Stimulated activated CD4-positive, alpha-beta T cell treated with anti-CD3 and anti-CD28 coated beads, TNF-alpha, amount 100 ng/mL, for 1 hour (primary cell): ENCODE measurements at places on chromosomes 6 and 20.

GRCh38 chr6:23732521-23732920, 393.5 kb upstream of the NRSN1 start:
- no peak for DNase-seq

GRCh38 chr6:67501755-67502154, 1133.3 kb upstream of the ADGRB3 start:
- DNase-seq: no peak

- DNase-seq: no peak
Observed at GRCh38 chr20:51077686-51078060, 54.8 kb upstream of the KCNG1 start.

GRCh38 chr20:62642666-62643520, 590 bp downstream of the SLCO4A1 start:
- DNase-seq: no peak

DNA sequence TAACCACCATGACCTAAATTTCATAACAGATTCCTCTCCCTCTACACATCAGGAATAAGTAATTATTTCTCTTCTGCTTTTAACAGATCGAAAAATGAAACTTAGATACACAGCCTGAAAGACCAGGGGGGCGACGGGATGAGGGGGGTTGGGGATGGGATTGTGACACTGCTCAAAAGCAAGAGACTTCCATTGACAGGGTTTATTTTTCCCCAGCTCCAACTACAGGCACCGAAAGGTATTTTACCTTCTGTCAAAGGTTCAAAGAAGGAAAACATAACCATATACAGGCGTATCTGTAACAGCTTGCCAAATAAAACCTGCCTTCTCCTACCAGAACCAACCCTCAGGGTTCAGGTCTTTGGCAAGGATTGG, 1.3 kb downstream of the EPHA7 start:
- DNase-seq: no peak

GRCh38 chr6:101393251-101393828, at the start of gene GRIK2:
TSS of gene GRIK2 (plus strand) at chr6:101393708.
- no peak for DNase-seq

- DNase-seq: no peak
Observed at GRCh38 chr6:166307082-166308032, 835 bp downstream of the PRR18 start.

- no peak for DNase-seq
Observed at GRCh38 chr6:33008944-33009861, at the start of gene HLA-DOA. TSS of gene HLA-DOA (minus strand) at chr6:33009591.

GRCh38 chr6:137233911-137234863, 15.0 kb upstream of the IFNGR1 start:
- DNase-seq: no peak

DNA sequence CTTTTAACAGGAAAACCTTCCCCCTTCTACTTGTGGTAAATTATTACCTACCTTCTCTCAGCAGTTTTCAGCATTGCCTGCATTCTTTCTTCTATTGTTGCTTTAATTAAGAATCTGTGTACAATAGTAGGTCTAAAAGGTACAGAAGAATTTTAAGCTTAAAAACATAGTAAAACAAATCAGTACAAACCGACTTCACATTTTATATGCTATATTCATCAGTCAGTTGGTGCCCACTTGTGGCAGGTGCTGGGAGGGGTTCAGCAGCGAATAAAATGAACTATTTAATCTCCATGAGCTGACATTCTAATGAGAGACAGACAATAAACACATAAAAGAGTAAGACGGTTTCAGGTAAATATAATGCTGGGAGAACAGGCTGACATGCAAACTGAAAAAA, 73.4 kb upstream of the FBXO30 start:
- DNase-seq: no peak

- no peak for DNase-seq
Observed at GRCh38 chr6:85810558-85810957, 167.9 kb upstream of the SYNCRIP start.

GRCh38 chr6:123363912-123364311, 272.8 kb downstream of the TRDN start:
- DNase-seq: no peak

GRCh38 chr20:40676491-40677269, 12.4 kb downstream of the MAFB start:
- no peak for DNase-seq

GRCh38 chr6:26045065-26045927, 41.9 kb upstream of the HFE start:
- DNase-seq: peak; percentile 64

GRCh38 chr20:41380551-41381193, 14.1 kb upstream of the EMILIN3 start:
- no peak for DNase-seq

DNA sequence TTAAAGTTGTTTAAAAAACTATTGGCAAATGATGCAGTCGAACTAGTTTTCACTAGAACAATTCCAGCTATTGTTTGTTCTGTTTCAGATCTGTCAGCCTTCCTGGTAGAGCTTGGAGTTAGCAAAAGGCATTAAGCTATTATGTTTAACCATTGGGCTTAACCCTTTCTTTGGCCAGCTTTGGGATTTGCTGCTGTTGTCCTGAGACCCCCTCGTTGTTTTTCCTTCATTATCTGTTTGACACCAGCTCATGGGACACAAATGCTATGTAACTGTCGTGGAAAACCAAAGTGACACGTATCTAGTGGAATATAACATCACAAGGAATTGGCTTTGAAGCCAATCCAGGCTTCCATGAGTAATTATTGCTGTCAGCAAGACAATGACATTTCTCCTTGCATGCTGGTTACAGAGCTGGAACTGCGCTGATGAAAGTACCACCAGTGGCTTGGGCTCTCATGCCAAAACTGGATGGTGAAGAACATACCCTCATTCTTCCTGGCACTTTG, 96.0 kb downstream of the EYA2 start:
- no peak for DNase-seq

DNA sequence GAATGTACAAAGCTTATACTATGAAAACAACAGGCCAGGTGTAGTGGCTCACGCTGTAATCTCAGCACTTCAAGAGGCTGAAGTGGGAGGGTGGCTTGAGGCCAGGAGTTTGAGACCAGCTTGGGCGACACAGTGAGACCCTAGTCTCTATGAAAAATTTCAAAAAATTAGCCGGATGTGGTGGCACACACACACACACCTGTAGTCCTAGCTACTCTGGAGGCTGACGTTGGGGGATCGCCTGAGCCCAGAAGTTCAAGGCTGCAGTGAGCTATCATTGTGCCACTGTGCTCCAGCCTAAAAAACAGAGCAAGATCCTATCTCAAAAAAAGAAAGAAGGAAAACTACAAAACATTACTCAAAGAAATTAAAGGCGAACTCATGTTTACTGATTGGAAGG, 7.3 kb upstream of the ASF1A start:
- no peak for DNase-seq

DNA sequence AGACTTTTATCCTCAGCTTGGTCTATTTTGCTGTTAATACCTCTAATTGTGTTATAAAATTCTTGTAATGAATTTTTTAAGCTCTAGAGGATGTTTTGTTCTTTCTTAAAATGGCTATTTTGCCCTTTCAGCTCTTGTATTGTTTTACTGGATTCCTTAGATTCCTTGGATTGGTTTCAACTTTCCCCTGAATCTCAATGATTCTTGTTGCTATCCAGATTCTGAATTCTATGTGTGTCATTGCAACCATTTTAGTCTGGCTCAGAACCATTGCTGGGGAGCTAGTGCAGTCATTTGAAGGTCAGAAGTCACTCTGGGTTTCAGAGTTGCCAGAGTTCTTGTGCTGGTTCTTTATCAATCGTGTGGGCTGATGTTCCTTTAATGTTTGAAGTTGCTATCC, 37.1 kb downstream of the OTOR start:
- no peak for DNase-seq

- DNase-seq: no peak
Observed at GRCh38 chr20:35991142-35991771, 22.9 kb downstream of the CNBD2 start.

- DNase-seq: no peak
Observed at GRCh38 chr20:10281911-10282310, 63.3 kb downstream of the SNAP25 start.

DNA sequence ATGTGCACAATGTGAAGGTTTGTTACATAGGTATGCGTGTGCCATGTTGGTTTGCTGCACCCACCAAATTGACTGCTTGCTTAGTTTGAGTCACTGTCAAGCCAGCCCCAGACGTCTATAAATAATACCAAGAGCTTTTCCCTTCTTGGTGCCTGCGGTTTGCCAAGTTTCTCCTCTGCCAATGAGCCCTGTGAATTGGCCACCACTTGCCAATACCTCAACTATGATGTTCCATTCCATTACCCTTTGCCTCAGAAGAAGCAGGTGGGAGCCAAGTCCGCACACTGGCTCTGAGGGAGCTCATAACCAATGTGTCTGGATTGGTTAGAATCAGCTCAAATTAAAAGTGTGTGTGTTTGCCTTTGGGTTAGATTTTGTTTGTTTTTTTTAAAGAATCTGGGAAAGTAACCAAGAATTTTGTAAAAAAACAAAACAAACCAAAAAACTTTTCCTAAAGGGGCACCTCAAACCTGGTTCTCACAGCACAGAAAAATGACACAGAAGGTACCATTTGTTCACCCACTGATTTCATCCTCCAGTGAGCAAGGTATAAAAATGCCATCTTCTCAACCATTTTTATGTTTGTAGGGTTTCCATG, 244.7 kb upstream of the PRND start:
- DNase-seq: no peak

DNA sequence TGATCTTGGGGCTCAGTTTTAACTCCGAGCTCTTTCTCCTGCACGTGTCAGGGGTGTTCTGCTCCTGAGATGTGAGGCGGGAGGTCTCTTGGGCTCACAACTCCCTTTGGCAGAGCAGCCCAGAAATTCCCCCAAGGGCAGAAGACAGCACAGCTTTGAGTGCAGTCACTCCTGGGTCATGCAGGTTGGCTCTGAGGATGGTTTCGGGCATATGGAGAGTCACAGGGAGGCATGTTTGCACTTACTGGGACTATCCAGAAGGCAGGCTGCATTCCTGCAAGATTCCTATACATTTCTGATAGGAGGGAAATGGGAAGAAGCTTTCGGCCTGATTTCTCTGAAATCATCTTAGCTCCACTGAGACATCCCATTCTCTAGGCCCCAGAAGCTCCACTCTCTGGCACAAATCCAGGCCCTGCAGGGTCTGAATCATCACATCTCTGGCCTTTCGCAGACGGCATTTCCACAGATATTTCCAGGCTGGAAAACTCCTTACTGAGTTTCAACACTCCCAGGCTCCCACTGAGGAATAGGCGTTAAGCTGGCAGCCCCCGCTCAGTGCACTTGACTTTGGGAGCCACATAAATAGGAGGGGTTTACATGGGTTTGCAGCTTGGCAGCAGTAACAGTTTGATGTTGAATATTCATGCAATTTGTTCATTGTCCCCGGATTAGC, 39.7 kb downstream of the AGPAT4 start:
- no peak for DNase-seq

DNA sequence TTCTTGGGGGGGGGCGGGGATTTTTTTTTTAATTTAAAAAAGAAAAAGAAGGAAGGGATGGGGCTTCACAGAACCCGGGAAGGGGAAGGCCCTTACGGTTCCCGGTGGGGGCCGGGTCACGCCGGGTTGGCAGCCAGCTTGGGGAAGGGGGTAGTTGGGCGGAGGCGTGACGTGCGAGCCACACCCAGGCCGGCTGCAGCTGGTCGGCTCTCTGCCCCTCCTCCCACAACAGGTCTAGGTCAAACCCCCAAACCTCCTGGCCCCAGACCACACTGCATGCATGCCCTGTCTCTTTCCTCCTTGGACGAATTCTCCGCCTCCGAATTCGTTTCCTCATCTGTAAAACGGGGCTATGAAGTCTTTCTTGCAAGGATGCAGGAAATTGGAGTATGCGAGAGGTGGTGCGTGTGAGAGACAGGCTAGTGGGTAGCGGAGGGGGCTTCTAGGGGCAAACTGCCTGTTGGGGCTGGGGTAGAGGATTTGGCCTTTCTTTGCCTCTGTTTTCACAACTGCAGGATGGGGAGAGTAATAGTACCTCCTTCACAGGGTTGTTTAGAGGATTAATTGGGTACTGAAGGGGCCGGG, 828 bp downstream of the HCK start:
- no peak for DNase-seq

GRCh38 chr6:14711056-14711703, 534.7 kb upstream of the JARID2 start:
- no peak for DNase-seq

GRCh38 chr6:56933650-56934049, 21.3 kb upstream of the BEND6 start:
- no peak for DNase-seq

- no peak for DNase-seq
Observed at GRCh38 chr6:126633373-126633772, 293.5 kb downstream of the CENPW start.

GRCh38 chr6:136920671-136921380, 1.3 kb upstream of the SLC35D3 start:
- no peak for DNase-seq

- DNase-seq: no peak
Observed at GRCh38 chr20:8673116-8673515, 395.8 kb upstream of the PLCB4 start.

- no peak for DNase-seq
Observed at GRCh38 chr6:144246988-144247387, 38.1 kb upstream of the UTRN start.
